Keratinocyte (primary cell): ENCODE measurements at places on chromosomes 13 and 19.

DNA sequence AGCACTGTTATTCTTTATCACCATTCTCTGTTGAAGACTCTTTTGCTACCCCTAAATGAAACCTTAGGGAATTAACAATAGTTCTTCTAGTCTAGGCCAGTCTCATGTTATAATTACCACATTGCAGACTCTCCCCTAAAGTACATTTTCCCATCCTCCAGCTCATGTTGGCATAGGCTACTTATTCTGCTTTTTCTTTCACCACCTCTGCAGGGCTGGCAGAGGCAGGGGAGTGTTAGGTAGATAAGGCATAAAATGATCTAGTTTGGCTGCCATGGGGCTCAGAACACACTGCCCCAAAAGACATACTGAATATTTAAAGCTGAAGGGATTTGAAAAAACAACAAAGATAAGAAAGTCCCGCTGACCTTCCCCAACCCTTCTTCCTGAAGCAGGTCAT is 82.7 kb upstream of the RFC3 start:
- no peak for DNase-seq

DNA sequence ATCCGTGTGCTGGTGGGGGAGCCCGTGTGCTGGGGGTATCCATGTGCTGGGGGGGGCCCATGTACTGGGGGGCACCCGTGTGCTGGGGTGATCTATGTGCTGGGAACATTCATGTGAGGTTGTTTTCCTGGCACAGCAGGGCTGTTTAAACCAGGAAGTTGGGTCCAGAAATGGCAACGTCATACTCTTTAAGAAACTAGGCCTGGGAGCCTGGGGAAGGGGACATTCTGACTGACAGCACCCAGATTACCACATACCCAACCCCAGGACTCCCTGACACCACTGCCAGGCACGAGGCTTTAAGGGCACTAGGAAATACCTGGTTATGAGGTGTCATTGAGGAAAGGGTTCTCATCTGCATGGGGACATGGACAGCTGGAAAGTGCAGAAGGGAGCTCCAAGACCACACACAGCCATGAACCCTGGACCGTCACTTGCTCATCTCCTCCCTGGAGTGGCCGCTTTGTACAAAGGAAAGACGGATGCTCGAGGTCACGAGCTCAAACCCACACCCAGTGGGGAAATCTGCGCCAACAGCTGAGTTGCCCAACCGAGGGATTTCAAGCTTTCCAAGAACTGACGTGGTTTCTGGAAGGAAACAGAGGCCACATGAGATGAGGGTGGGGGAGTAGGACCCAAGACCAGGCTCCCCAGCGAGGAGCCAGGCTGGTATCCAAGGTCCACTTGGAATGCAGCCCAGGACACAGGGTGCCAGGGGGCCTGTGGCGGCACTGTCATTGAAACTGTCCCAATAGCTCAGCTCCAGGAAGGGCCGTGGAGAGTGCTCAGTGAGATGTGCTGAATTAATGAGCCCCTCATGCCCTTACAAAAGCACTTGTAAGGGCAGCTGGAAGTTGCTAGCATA is 40.9 kb downstream of the RAB20 start:
- no peak for DNase-seq

DNA sequence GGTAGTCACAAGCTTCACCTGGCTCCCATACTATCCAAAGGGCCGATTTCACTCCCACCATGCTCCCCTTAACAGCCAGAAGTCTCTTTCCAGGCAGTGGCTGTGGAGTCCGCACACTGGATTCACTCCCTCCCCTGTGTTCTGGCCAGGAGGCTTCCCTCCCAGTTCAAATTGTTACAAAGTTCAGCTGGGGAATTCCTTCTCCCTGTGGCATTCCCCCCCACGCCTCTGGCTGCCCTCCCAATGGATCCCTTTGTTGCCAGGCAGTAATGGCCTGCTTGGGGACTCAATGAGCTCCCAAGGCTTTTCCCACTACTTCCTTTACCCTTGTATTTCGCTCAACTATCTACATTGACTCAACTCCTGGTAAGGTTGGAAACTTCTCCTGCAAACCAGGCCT is 1921.4 kb upstream of the PCDH20 start:
- DNase-seq, result no peak

DNA sequence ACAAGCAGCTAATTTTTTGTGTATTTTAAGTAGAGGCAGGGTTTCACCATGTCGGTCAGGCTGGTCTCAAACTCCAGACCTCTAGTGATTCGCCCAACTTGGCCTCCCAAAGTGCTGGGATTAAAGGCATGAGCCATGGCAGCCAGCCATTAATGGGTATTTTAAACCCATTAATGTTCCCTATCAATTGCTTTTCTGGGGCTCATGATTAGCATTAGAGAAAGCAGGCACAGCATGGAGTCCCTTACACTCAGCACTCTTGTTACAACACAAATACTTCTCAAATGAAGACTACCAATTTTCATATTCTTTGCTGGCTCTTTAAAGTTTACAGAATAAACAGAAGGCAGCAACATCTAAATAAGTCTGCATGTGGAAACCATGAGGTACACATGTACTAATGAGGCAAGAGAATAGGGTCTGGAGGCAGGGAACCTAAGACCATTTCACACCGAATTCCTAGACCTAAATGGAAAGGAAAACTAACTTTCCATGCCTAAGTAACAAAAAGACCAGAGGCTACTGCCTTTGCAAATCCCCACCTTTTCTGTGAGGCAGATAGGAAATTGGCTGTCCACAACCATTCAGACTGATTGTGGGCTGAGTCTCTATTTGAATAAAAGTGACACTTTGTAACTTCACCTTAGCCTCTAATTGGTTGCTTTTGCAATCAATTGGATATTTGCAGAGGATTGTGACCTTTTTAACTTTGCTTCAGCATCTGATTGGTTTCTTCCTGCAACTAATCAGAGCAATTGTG is 21.2 kb downstream of the ZNF675 start:
- DNase-seq, result no peak

DNA sequence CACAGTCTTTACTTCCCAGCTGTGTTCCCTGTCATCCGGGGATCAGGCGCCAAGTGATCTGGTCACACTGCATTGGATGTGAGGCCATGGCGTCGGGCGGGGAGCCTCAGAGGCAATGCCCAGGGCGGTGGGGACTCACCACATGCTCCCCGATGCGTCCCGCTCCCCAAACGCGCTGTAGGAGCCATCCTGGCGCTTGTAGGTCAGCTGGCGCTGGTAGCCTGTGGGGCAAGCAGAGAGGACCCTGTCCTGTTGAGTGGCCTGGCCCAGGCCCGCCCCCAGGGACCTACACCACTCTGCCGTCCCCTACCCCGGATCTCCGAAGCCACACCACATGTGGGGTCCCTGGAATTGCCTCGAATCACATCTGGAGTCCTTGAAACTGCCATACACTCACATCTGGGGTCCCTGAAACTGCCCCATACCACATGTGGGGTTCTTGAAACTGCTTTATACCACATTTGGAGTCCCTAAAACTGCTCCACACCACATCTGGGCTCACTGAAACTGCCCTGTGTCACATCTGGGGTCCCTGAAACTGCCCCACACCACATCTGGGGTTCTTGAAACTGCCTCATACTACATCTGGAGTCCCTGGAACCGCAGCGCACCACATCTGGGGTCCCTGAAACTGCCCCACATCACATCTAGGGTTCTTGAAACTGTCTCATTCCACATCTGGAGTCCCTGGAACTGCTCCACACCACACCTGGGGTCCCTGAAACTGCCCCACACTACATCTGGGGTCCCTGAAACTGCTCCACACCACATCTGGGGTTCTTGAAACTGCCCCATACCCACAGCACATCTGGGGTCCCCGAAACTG is 33.2 kb downstream of the F2RL3 start:
- no peak for DNase-seq

GRCh38 chr19:19259741-19260140 is 13.4 kb downstream of the TM6SF2 start:
- DNase-seq, result no peak

DNA sequence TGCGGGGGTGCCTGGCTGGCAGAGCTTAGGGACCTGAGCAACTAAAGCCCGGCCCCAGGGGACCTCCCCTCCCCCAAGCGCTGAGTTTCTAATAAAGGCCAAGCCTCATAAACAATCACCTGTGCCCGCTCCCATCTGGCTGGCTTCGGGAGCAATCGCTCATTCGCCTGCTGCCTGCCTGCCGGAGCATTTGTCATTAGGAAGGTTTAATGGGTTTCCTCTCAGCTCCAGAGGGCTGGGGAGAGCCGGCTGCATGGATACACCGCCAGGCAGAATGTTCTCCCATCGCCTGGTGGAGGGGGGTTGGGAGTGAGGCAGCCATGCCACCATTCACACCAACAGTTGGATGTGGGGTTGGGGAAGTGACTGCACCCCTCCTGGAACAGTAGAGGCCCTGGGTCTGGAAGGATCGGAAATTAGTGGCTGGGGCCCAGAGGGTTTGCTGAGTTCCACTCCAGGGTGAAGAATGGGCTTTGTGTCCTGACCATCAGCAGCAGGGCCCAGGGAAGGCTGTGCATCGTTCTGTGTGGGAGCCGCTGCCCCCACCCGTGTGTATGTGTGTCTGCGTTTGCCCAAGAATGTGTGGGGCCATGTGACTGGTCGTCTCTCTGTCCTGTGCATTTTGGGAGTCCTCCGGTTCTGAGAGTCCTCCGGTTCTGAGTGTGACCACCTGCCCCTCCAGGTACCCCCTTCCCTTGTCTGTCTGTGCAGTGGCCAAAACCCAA is 15.3 kb downstream of the PIN1 start:
- DNase-seq, result no peak

DNA sequence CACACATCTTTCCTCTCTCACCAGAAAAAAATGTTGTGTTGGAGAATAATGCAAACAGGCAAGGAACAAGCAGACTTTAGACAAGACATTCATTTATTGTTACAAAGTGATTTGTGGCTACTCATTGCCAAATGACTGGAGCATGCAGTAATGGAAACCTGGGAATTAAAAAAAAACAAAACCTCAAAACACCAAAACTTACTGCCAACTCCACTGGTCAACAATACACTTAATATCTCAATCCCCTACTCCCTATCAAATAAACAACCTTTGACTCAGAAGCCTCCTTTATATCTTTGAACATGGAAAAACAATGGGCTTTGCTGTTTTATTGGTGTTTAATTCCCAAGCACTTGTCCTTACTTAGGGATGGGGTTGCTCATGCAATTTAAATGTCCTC is 112.8 kb downstream of the POSTN start:
- no peak for DNase-seq

DNA sequence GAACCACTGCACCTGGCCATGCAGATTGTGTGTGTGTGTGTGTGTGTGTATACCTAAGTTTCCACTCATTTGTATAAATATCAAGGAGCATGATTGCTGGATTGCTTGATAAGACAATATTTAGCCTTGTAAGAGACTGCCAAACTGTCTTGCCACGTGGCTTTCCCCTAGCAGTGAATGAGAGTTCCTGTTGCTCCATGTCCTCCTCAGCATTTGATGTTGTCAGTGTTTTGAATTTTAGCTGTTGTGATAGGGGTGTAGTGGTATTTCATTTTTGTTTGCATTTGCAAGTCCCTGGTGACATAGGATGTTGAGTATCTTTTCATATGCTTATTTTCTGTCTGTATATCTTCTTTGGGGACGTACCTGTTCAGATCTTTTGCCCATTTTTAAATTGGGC is 99.0 kb upstream of the ZNF536 start:
- no peak for DNase-seq
